Left lung (tissue), 14 donors: ENCODE measurements at places on chromosomes 4 and X. TPM values are rescaled to one million over a fixed set of nuclear protein-coding genes. Genes with fewer than 3 reads are reported as not detected.

GRCh38 chr4:53986062-53986461, 78.3 kb downstream of the CHIC2 start:
- no peak for DNase-seq

- no peak for DNase-seq
Measured at GRCh38 chr4:107890779-107891178, 40.6 kb upstream of the CYP2U1 start.

- DNase-seq = no peak
Measured at GRCh38 chr4:87532907-87533306, 3.7 kb upstream of the SPARCL1 start.

The NRK gene
- total RNA-seq = 1.1 TPM

- DNase-seq = peak; percentile 32
Measured at GRCh38 chr4:18318682-18319388, 297.3 kb upstream of the LCORL start.

- no peak for DNase-seq
Measured at GRCh38 chr4:52015366-52015765, 4.8 kb downstream of the LRRC66 start.

DNA sequence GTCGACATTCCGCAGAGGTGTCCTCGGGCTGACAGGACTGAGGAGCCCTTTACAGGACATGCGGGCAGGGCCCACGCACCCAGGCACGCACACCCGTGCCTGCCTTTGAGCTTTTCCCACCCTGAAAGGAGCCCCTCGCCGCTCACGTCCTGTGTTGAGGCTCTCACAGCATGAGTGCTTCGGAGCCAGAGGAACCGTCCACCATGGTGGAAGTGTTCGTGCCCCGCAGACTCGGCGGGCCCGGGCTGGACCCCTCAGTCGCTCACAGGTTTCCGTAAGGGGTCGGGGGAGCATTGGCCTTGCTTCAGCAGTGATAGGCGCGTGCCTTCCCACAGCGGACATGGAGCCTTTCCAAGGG, 36.9 kb downstream of the PIGG start:
- DNase-seq = no peak

The SLC38A5 gene
- 70.7 TPM for total RNA-seq

- DNase-seq = no peak
Measured at GRCh38 chrX:3268829-3269228, 77.6 kb downstream of the MXRA5 start.

The WDFY3 gene
- total RNA-seq = 137 TPM

The MAGEB1 gene
- total RNA-seq = not detected

- DNase-seq = peak; percentile 3
Measured at GRCh38 chr4:88446124-88446523, 10.8 kb upstream of the HERC5 start.

GRCh38 chr4:73752424-73752823, 12.1 kb downstream of the CXCL8 start:
- no peak for DNase-seq

The IGFBP7 gene
- total RNA-seq = 438 TPM

GRCh38 chr4:13601848-13602247, 25.7 kb downstream of the BOD1L1 start:
- DNase-seq = no peak

DNA sequence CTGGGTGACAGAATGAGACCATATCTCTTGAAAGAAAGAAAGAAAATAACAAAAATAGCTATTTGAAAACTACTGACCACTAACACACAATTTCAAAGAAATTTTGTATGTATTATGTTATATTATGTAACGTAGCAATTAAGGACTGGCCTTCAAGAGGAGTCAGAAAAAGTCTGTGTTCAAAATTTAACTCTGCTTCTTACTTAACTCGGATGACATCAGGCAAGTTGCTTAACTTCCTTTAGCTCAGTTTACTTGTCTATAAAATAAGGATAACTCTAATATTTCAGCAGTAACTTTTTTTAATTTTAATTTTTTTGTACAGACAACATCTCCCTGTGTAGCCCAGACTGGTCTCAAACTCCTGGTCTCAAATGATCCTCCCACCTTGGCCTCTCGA, 14.6 kb upstream of the PRSS12 start:
- DNase-seq = no peak

The ADH7 gene
- not detected for total RNA-seq

The GUF1 gene
- total RNA-seq = 22.1 TPM

The TLR1 gene
- total RNA-seq = 59.8 TPM

The CDS1 gene
- 25.7 TPM for total RNA-seq

The TEC gene
- total RNA-seq = 4.5 TPM

The OTUD6A gene
- total RNA-seq = not detected

The MAGEA4 gene
- total RNA-seq = not detected

The FRMPD4 gene
- not detected for total RNA-seq

GRCh38 chr4:184268584-184269160, 51.0 kb upstream of the ENPP6 start:
- DNase-seq = no peak

- no peak for DNase-seq
Measured at GRCh38 chr4:20825505-20825904, 125.2 kb downstream of the PACRGL start.

The UGT2A1 gene
- total RNA-seq = not detected

DNA sequence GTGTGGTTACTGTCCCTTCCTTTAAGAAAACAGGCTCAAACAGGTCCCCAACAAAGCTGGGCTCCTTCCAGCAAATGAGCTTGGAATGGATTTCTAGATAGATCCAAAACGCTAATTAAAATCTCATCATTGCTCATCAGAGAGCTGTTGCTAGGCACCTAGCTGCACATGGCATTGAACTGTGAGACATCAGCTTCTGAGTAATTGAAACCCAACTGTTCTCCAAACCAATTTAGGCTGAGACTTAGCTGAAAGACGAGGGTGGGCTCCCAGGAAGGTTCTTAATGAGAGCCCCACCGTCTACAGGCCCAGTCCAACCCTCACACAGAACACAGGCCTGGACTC, 59.1 kb downstream of the FAM184B start:
- DNase-seq = no peak

DNA sequence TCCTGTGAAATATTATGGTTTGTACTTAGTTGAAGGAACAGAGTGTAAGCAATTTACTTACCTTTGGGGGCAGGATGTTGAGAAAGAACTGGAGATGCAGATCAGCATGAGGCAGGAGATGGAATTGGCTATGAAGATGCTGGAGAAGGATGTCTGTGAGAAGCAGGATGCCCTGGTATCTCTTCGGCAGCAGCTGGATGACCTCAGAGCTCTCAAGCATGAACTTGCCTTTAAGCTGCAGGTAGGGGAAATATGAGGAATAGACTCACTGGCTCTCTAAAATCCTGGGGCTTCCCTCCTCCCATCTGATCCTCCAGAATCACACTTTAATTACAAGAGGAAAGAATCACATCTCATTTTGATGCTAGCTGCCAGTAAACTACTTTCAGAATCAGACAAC, 51.0 kb downstream of the GRSF1 start:
- DNase-seq = no peak

DNA sequence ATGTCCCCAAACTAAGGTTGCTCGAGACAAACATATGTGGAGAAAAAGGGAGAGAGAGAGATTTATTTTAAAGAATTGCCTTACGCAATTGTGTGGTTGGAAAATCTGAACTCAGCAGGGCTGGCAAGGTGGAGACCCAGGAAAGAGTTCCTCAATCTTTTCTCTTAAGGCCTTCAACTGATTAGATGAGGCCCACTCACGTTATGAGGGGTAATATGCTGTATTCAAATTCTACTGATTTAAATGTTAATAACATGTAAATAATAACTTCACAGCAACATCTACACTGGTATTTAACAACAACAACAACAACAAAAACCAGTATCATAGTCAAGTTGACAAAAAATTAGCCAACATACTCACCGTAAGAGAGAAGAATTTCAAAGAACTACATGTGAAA, 14.6 kb downstream of the SERPINA7 start:
- no peak for DNase-seq

The PABPC4L gene
- 1.9 TPM for total RNA-seq

The STPG2 gene
- total RNA-seq = 0.76 TPM

The C4orf51 gene
- total RNA-seq = not detected

The GBA3 gene
- total RNA-seq = not detected

The GRIA3 gene
- 0.50 TPM for total RNA-seq

- no peak for DNase-seq
Measured at GRCh38 chr4:57233386-57233785, 123.2 kb upstream of the IGFBP7 start.

- no peak for DNase-seq
Measured at GRCh38 chr4:165635951-165636350, 237.1 kb upstream of the TLL1 start.

DNA sequence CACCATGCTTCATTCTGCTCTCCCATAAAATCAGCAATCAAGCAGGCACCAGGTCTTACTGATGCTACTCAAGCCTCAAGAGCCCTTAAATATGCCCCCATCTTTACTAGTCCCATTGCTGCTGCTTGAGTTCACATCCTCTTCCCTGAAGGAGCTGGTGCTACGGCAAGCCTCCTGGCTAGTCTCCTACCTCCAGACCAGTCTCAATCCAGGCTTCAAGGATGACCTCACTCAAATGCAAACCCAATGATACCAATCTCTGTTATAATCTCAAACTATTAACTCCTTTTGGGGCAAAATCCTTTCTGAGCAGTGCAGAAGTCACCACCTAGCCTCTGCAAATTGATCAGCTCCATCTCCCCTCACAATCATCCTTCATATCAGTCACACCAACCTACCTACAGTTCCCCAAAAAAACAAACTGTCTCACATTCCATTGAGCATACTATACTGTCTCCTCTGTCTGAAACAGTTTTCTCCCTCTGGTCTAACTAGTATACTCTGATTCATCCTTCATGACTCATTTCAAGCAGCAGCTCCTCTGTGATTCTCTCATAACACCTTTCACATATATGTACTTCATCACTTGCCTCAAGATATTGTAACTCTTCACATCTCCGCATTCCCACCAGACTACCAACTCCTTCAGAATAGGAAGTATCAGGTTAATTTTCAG, 30.0 kb downstream of the PAPSS1 start:
- no peak for DNase-seq

- no peak for DNase-seq
Measured at GRCh38 chrX:71053217-71053621, 14.9 kb downstream of the SNX12 start.

The CLNK gene
- 0.13 TPM for total RNA-seq

The CSAG1 gene
- not detected for total RNA-seq

DNA sequence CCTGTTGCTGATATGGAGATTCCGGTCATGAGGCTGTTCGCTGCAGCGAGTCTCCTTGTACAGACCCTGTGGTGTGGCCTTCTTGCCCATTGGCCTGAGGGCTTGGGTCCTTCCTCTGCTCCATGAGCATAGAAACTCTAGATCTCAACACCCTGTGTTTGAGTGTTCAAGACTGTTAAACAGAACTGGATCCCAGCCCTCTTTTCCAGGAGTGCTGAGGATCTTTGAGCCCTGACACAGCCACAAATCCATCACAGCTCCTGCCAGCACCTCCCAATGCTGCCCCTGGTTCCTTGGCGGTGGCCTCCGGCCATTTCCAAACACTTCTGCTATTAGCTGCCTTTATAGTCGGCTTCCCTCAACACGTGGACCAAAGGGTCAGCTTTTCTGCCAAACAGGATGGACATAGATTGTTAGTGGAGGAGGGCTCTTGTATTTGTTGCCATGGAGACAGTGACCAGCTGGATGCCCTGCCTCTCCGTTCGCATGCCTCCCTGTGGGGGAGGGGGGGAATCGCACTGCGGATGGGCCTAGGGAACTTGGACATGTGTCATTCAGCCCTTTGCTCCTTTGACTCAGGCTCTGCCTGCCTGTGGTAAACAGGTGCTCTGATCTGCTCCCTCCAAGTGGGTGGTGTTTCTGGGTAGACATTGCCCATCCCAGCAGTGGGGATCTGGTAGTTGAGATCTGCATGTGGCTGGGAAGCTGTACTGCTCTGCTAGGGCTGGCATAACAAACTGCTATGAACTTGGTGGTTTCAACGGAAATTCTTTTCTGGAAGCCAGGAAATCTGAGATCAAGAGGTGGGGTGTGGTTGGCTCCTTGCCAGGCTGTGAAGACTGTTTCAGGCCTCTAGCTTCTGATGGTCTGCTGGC, 6.9 kb upstream of the WDR1 start:
- DNase-seq = peak; percentile 55

DNA sequence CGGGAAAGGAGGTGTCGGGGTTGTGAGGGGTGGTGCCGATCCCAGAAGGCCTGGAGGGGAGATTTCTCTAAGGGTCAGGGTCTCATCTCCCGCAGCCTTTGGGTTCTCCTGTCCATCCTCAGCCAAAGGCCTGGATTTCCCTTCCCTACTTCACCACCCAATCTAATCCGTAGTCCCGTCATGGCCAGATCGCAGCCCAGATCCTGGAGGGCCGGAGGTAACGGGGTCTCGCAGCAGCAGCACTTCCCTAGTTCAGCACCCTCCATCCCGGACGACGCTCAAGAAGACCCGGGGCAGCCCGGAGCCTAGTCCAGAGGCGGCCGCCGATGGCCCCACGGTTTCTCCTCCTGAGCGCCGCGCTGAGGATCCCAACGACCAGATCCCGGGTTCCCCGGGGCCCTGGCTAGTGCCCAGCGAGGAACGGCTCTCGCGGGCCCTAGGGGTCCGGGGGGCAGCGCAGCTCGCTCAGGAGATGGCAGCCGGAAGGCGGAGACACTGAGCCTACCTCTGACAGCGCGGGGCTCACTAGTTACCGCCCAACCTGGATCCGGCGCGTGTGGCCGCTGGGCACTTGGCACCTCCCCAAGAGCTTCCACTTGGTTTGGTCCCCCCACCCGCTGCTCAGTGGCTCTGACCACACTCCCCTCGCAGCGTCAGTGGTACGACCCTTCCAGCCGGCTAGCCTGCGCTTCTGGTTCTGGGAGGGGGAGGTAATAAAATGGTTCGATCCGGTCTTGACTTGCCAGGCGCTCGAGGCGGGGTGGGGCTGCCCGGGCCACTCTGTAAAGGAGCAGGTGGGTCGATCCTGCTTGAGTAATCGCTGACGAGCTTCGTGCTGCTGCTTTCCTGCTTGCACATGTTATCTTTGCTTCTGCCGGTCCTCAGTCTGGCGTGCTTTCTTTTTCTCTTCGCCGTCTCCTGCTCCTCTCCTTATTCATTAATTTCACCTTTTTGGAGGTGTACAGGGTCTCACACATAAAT, 3.6 kb downstream of the MAGIX start:
- DNase-seq = no peak

- no peak for DNase-seq
Measured at GRCh38 chrX:153063315-153063714, 7.0 kb downstream of the PNMA3 start.
